SK-MEL-5 (cell line): ENCODE measurements at places on chromosomes 2 and 18. TPM values are rescaled to one million over a fixed set of nuclear protein-coding genes. Genes with fewer than 3 reads are reported as not detected.

The GCG gene
- not detected in 2 replicates for total RNA-seq

The RALB gene
- total RNA-seq: 31.5 and 33.5 TPM in 2 replicates

DNA sequence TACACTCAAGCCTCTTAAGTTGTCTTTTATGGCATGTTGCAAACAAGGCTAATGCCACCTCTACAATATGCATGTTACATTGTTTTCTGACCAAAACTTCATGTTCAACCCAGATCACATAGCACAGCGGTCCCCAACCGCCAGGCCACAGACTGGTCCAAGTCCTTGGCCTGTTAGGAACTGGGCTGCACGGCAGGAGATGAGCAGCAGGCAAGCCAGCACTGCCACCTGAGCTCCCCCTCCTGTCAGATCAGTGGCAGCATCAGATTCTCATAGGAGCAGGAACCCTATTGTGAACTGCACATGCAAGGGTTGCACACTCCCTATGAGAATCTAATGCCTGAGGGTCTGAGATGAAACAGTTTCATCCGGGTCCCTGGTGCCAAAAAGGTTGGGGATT lies 324.8 kb upstream of the CHAC2 start:
- DNase-seq: peak; percentile 20

DNA sequence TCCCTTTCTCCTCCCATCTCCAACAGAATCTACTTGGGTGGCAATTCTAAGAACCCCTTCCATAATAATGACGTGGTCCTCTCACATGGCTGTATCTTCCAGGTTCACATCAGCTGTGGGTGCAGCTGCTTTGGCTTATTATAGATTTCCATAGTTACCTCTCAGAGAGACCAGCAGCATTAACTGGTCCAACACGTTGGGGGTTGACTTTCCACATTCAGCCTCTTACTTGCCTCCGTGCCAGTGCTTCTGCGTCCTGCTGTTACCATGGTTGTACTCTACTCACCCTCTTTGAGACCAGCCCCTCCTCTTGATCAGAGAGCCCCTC lies 570.7 kb downstream of the PLCL1 start:
- DNase-seq: no peak

- DNase-seq: no peak
These were observed 119.9 kb downstream of the ETAA1 start for GRCh38 chr2:67516899-67517530.

- peak; percentile 9 for DNase-seq
These were observed 49.0 kb upstream of the BIN1 start for GRCh38 chr2:127155947-127156346.
